ENCODE measurements at places on chromosomes 4 and X.
A peak's percentile ranks its signal among the peaks of the same experiment; 100 is the strongest.

DNA sequence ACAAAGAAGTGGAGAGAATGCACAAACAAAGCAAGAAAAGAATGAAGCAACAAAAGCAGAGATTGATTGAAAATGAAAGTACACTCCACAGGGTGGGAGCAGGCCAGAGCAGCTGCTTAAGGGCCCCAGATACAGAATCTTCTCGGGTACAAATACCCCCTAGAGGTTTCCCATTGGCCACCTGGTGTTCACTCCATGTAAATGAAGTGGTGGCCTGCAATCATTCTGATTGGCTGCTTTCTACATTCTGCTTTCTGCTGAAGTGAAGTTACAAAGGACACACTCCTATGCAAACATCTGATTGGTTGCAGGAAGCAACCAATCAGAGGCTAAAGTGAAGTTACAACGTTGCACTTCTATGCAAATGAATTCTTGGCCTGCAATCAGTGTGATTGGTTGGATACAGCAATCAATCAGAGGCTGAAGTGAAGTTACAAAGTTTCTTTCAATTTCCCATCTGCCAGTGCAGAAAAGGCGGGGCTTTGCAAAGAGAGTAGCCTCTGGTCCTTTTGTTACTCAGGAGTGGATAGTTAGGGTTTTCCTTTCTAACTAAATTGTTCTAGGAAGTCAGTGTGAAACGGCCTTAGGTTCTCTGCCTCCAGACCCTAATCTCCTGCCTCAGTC is 19.0 kb upstream of the GPC4 start:
- DNase-seq: no peak

GRCh38 chr4:54371173-54371572 is 142.1 kb downstream of the PDGFRA start:
- no peak for DNase-seq

DNA sequence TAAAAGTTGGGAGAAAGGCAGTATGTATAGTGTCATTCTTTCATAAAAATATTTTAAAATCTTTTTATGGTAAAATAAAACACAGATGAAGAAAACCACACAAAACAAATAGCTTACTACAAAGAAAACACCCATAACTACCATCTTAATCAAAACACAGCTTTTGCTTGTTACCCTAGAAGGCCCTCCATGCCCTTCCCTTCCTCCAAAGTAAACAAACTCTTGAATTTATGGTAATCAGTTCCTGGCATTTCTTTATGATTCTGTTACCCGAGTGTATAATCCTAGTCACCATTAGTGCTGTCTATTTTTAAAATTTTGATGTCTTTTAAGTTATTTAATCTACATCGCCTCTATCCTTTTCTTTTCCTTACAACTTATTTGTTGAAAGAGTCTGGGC is 170.9 kb downstream of the APBB2 start:
- DNase-seq: no peak

GRCh38 chr4:38889143-38889542 is 21.5 kb downstream of the FAM114A1 start:
- DNase-seq: no peak

GRCh38 chrX:41259516-41259915 is 74.4 kb upstream of the DDX3X start:
- DNase-seq: no peak

DNA sequence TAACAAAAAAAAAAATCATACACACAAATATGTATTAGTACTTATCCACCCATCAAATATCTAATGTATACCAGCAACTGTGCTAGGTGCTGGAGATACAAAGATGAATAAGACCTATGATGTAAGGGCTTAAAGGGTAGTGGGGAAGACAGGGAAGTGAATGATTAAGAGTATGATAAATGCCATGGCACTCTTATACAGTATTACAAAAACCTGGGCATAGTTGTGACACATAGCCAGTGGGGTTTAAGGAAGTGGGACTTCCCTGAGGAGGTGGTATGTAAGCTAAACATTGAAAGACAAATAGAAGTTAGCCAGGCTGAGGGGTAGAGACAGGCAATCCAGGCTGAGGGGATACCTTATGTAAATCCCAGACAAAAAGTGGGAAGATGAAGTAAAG is 23.5 kb downstream of the CHM start:
- DNase-seq: no peak

- no peak for DNase-seq
Observed at GRCh38 chr4:31146366-31146765, 426.2 kb downstream of the PCDH7 start.

- no peak for DNase-seq
Observed at GRCh38 chr4:84579403-84579776, 3.5 kb upstream of the CDS1 start.

DNA sequence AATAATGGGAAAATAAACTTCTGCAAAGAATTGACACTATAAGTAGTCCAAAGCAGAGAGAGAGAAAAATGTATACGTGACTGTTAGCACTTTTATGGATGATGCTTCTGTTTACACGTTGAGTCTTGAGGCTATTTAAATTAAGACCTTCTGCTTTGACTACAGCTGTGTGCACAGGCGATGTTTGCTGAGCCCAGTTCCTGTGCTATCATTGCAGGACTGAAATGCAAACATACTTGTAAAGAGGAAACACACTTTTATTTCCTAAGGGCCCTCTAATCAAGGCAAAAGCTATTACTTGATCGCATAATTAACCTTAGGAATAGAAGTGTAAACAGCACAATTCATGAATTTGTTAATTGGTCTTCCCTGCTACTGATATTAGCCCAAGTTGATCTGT is 226.9 kb downstream of the FBXW7 start:
- no peak for DNase-seq

GRCh38 chrX:107552930-107553329 is 75.4 kb upstream of the PRPS1 start:
- no peak for DNase-seq

DNA sequence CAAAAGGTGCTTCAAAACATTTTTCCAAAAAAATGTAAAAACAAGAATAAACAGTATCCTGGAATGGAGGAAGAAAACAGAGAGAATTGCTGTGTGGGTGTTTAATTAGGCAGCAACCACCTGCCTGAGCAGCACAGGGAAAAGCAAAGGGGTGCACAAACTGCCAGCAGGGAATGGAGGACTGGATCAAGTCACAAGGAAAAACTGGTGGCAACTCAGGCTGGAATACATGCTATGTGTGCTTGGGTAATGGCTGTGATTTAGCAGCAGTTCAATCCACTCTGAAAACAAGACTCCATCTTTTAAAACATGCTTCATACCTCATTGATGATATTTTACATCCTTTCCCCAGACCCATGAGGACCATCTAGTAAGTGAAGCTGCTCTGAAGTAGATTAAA is 179.5 kb downstream of the HS6ST2 start:
- no peak for DNase-seq

DNA sequence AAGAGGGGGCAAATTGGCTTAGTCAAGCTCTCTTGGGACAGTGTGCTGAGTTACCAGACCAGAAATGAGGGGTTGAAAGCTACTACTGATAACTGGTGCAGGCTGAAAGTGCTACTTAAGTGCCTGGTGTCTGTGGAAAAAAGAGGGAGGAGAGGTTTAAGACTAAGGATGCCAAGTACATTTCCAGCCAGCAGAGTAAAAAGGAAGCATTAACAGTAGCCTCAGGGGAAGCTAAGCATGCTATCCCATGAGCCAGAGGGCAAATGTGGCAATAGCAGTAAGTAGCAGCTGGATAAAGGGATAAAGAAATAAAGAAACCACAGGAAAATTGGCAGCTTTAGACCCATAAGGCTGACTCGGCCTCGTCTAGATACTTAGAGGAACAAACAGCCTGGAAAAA is 196.3 kb upstream of the MAB21L2 start:
- no peak for DNase-seq

DNA sequence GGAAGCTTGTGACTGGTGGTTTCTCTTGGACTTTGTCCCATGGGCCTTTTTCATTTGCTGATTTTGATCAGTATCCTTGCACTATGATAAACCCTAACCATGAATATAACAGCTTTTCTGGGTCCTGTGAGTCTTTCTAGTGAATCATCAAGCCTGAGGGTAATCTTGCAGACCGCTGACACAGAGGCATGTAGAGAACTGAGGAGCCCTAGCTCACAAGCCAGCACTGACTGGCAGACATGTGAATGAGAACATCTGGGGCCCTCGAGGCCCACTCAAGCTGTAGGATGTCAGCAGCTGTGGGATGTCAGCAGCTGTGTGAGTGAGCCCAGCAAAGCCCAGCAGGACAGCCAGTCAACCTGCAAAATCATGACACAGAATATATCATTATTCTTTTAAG is 36.7 kb downstream of the HMGB3 start:
- DNase-seq: no peak

GRCh38 chr4:39698424-39699009 is 581 bp downstream of the UBE2K start:
- DNase-seq: peak; percentile 49

DNA sequence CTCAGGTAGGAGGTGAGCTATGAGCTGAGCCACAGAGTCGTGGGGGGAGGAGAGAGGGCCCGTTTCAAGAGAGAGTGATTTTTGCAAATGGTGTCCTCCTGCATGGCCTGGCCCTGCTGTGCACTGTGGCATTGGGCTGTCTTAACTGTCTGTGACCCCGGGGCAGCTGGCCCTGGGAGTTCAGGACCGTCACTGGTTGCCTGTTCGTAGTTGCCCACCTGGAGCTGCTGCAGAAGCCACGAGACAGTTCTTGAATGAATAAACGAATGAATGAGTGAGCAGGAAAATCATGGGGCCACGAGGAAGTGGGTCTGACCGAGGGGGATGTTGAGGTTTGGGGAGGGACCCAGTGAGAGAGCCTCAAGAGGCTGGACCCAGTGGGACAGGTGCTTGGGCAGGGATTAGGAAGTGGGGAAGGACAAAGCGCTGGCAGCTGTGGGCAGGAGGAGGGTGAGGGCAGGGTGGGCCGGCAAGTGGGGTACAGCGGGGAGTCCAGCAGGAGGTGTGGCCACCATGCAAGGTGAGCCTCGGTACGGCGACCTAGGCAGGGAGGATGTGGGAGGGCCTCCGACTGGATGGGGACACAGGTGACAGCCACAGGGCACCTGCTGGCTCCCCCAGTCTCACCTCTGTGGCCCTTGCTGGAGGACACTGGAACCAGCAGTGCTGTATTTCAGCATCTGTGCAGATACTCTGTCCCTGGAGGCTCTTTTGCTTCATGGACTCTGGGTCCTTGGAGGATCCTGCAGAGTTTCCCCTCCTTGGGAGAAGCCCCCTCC is 10.2 kb downstream of the RGS12 start:
- peak; percentile 27 for DNase-seq

DNA sequence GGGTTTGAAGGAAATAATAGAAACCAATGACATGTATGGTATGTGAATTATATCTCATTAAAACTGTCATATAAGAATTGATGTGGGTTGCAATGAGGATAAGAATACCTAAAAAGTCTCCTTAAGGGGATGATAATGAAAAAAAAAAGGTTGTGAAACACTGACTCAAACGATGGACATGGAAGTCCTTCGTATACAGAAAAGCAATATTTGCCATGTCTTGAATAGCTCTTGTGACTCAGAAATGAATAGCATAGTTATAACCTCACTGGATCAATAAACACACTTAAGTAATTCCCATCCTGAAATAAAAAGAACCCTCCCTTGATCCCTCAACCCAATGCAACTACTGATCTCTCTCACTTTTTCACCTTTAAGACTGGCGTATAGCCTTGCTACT is 89.7 kb downstream of the OPHN1 start:
- DNase-seq: no peak

GRCh38 chrX:110519906-110520452 is 161.3 kb downstream of the RTL9 start:
- no peak for DNase-seq

- DNase-seq: no peak
Observed at GRCh38 chrX:66632473-66632872, 6.4 kb downstream of the EDA2R start.

- no peak for DNase-seq
Observed at GRCh38 chrX:25166145-25166544, 150.4 kb upstream of the ARX start.

- no peak for DNase-seq
Observed at GRCh38 chr4:184898793-184899192, 73.0 kb upstream of the ACSL1 start.

DNA sequence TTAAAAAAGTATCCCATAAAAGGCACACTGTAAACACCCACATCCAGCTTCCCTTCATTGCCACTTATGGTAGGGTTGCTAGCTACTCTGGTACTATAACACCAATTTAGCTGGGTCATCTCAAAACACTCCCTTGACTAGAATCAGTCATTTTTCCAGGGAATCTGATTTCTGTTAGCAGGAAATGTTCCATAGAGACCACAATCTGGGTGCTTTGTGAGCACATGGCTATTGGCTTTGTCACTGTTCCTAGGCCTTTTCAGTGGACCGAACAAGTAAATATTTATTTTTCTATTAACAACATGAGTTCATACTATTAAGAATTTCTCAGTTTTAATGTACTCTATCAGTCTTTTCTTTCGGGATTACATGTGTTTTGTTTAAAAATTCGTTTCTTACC is 404.7 kb upstream of the GNPDA2 start:
- no peak for DNase-seq

- DNase-seq: no peak
Observed at GRCh38 chrX:10598540-10598939, 21.8 kb downstream of the MID1 start.

- DNase-seq: peak; percentile 67
Observed at GRCh38 chrX:12970691-12971202, 4.2 kb upstream of the TMSB4X start.

GRCh38 chrX:14712096-14712495 is 160.8 kb downstream of the FANCB start:
- DNase-seq: no peak

GRCh38 chr4:186999686-187000085 is 276.0 kb upstream of the FAT1 start:
- DNase-seq: no peak

DNA sequence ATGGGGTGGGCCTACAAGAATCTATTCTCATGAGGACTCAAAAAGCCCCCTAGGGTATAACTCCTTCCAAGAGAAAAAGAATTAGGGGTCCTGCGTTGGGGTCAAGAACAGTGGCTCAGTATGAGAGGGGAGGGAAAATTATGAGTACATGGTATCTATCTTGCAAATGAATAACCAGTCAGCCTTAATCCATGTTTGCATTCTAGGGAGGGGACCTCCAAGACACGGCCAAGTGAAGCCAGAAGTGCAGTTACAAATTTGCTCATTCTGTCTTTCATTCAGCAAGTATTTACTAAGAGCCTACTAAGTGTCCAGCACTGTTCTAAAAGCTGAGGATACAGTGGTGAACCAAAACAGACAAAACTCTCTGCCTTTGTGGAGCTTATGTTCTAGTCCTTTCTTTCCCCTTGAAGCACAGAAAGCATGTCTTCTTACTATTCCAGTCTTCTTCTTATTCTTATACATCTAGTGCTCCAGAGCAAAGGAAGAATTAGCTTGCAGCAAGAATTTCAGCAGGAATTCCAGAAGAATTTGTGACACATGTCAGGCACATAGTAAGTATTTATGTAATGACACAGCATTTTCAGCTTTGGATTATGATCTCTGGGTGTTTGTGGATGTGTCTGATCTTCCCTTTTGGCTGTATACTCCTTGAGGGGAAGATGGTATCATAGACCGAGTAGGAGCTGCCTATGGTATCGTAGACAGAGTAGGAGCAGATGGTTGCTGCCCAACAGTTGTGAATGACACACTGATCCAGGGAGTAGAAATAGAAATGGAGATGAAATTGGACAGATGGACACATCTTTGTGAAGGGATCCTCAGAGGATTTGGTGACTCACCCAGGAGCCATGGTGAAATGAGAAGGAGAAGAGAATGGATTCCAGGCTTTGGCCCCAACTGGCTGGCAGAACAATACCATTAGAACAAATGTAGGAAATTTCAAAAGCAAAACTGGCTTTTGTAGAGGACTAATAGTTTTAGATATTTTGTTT is 75.9 kb downstream of the COQ2 start:
- DNase-seq: no peak

- DNase-seq: no peak
Observed at GRCh38 chr4:5931526-5931925, 38.6 kb upstream of the CRMP1 start.

All from stimulated activated naive CD4-positive, alpha-beta T cell (primary cell).